Stimulated activated CD8-positive, alpha-beta memory T cell treated with anti-CD3 and anti-CD28 coated beads, Interleukin-4, amount 100 ng/mL, for 48 hours (primary cell): ENCODE measurements at places on chromosomes 4 and X.
A peak's percentile ranks its signal among the peaks of the same experiment; 100 is the strongest.

DNA sequence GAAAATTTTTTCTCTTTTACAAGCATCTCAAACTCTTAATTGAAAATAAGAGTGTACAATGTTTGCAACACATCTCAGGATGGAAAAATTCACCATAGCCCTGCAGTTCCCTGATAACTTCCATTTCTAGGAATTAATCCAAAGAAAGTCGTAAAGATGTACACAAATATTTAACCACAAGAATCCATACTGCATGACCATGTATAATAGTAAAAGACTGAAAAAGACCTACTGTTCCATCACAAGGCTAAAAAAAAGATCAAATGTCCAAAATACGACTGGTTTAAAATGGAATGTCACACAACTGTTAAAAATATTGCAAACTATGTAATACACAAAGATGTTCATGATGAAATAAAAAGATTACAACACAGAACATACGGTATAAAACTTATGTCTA is 32.1 kb downstream of the HUWE1 start:
- no peak for DNase-seq

DNA sequence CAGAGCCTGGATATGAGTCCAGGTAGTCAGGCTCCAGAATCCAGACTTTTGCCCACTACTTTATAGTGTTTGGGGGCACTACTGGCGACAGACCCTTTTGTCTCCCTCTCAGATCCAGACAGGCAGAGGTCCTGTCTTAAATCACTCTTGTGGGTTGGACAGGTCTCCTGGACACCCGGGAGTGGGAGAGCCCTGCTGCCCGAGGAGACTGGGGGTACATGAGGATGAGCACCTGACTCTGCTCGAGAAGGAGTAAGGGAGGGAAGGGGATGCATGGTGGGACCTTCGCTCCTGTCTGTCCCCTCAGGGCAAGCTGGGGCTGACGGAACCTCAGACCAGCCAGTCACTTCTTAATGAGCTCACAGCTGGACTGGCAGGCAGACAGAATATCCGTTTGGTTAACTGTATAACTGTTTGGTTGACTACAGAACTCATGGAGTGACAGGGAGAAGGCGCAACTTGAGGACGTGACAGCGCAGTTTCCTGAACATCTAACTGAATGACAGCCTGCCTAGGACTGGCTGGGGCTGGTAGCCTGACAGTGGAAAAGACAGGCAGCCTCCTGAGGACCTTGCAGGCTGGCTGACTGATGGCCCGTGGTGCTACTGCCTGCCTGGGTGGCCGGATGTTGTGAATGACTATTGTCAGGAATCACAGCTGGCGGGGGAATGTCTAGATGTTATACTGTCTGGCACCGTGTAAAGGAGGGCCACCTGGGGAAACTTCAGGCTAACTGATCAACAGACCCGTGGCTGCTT is 1.6 kb upstream of the SUV39H1 start:
- DNase-seq, result no peak

DNA sequence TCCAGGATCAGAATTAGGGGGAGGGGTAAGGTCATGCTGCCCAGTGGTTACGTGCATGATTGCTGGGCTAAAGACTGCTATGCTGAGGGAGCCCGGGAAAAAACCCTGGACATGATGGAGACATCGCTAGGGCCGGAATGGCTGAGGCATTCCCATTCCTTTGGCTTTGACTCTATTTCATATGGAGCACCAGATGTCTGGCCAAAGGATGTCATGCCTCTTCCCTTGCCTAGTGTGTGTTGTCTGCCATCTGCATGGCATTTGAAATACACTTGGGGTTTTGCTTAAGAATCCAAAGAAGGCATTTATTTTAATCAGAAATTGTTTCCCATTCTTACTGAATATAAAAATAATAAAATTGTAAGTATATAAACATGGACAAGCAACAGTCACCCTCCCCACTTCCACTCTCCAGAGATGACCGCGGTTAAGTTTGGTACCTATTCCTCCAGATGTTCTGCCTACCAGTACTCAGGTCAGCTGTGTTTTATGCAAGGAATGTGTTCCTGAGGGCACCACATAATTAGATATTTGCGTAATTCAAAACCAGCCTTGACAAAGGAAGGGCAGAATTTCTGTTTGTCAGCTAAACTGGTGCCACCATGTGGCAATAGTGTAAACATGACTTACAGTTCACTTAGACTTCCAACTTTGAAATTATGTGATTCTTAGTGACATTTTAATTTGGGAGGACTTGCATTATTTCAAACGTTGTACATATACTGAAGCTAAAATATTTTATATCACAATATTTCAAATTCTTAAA is 105.9 kb downstream of the CT47B1 start:
- DNase-seq, result no peak

DNA sequence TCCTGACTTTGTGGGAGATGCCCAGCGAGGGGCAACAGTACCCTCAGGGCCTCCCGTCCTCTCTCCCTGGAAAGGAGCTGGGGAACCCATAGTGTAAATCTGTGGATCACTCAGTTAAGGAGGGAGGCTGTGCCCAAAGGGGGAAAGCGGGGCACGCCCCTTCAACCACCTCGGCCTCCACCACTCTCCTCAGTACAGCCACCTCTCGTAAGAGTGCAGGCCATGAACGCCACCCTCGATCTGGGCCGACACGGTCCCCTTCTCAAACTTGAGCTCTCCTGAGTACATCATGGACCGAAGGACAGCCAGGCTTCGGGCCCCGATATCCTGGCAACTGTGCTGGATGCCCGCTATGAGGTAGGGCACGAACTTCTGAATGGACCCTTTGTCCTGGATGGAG is 221.8 kb upstream of the ATP6AP2 start:
- no peak for DNase-seq

DNA sequence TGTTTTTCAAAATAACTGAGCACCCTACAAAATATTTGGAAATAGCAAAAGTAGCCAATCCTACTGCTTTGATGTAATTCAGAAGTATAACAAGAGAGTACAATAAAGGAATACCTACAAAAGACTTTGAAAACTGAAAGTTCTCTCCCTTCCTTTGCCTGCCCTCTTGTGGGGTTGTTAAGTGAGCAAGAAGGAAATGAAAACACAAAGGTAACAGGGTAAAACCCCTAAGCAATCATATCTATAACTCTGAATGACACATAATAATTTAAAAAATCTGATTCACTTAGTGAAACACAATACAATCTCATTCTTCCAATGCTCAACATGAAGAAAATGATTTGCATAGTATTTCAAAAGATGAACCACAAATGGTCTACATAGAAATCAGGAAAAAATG is 98.2 kb downstream of the FRYL start:
- DNase-seq, result no peak

- no peak for DNase-seq
Measured at GRCh38 chr4:14070289-14070880, 442.9 kb upstream of the BOD1L1 start.

- no peak for DNase-seq
Measured at GRCh38 chr4:122668241-122668640, 47.4 kb upstream of the IL21 start.

GRCh38 chr4:173936861-173937260 is 346.6 kb downstream of the FBXO8 start:
- DNase-seq, result no peak

DNA sequence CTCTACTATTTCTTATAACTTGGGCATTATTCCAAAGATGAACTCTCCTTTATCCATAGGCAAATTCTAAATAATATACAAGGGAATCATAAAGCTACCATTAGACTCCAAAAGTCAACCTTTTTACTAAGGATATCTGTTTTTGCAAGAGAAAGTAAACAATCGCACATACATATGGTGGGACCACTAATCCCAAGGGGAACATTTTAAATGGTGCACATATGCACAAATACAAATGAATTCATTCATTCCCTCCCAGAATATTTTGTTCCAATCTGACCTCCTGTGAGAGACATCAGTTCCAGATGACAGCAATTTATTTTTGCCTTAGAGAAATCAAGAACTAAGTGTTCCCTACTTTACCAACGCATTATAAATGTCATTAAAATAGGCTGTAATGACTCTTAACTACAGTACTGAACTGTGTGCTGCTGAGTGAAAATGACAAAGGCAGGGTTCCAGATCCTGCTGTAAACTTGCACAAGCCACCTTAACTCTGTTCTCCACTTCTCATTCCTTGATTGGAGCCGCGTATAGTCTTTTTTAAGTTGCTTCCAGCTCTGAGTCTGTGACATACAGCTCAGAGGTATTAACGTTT is 2.0 kb downstream of the DHX15 start:
- no peak for DNase-seq

DNA sequence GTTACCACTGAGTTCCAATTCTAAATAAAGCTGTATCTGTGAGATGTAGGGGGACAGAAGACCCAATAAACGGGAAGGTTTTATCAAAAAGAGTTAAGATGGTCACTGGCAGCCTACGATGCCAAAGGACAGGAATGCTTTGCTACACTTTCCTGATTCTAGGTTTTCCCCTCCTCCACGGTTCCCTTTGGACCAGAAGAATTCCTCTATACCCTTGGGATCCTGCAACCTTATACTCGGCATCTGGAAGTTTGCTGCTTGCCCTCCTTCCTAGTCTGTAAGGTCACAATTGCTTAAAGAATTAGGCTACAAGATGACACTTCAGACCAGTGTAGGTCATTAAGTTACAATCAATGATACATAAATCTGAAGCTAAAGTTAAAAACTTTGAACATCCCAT is 64.3 kb downstream of the SCML2 start:
- no peak for DNase-seq

DNA sequence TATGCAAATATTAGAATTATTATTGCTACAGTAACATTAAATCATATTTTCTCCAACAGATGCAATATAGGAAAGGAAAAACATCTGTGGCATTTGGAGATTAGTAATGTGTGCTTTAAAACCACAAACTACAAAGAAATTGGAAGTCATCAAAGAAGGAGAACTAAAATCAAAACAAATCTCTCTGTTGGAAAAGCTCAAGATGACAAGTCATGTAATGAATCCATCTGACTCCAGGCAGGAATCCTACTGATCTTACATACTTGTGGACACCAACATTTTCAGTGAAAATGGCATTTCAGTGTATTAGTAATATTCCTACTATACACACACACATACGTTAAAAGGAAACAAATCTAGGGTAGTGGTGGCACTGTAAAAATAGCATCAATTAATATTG is 98.2 kb downstream of the SLC39A8 start:
- DNase-seq, result no peak

- no peak for DNase-seq
Measured at GRCh38 chrX:19885732-19886131, 1.7 kb downstream of the SH3KBP1 start.

DNA sequence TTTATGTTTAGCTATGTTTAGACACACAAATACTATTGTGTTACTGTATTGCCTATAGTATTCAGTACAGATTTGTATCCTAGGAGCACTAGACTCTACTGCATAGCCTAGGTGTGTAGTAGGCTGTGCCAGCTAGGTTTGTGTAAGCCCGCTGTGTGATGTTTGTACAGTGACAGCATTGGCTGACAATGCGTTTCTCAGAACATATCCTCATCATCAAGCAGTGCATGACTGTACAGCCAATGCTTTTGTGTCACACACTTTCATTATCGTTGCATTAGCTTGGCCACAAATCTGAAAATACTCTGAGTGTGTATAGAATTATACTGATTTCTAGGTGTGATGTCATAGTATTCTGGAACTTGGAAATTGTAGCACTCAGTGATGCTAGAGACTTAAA is 63.4 kb downstream of the CLDN34 start:
- no peak for DNase-seq

GRCh38 chrX:63250253-63250868 is 100.8 kb downstream of the SPIN4 start:
- DNase-seq, result peak; percentile 23

DNA sequence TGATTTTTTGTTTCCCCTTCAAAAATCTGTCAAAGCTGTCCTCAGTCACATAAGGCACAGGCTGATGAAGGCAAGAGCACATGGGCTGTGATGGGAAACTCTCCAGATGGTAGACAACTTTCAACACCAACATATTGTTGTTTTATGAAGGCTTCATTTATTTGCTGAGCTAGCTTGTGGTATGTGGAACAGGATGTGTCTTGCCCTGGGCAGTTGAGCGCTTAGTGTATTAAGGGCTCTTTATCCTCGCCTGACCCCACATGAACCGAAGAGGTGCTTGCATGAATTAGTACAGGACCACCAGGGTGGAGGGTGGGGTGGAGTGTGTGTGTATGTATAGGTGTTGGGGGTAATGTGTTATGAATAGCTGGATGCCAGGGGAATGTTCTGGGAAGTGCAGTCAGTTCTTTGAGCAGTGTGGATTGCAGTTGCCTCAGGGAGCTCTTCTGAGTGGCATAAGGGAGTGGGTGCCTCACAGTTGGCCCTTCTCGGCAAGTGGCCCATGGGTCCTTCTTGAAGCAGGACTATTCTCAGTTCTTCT is 103.1 kb downstream of the PHEX start:
- DNase-seq, result no peak

- no peak for DNase-seq
Measured at GRCh38 chr4:142509881-142510280, 336.2 kb downstream of the INPP4B start.

DNA sequence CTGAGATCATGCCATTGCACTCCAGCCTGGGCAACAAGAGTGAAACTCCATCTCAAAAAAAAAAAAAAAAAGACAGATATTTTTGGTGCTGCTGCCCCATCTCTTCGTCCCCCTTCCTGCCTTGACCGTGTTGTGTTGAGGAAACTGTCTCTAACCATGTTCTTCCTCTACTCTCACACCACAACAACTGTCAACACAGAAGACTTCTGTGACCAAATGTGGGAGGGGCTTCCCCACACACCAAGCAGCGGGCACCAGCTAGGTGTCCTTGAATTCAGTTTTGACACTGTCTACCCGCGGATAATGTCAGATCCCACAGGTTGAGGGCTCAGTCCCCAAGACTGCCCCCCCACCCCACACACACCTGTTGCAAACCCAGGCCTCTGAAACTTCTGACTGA is 104.7 kb upstream of the BCOR start:
- no peak for DNase-seq

GRCh38 chr4:79645942-79646341 is 237.9 kb upstream of the GK2 start:
- no peak for DNase-seq

- DNase-seq, result no peak
Measured at GRCh38 chr4:4267981-4268380, 20.0 kb upstream of the TMEM128 start.

DNA sequence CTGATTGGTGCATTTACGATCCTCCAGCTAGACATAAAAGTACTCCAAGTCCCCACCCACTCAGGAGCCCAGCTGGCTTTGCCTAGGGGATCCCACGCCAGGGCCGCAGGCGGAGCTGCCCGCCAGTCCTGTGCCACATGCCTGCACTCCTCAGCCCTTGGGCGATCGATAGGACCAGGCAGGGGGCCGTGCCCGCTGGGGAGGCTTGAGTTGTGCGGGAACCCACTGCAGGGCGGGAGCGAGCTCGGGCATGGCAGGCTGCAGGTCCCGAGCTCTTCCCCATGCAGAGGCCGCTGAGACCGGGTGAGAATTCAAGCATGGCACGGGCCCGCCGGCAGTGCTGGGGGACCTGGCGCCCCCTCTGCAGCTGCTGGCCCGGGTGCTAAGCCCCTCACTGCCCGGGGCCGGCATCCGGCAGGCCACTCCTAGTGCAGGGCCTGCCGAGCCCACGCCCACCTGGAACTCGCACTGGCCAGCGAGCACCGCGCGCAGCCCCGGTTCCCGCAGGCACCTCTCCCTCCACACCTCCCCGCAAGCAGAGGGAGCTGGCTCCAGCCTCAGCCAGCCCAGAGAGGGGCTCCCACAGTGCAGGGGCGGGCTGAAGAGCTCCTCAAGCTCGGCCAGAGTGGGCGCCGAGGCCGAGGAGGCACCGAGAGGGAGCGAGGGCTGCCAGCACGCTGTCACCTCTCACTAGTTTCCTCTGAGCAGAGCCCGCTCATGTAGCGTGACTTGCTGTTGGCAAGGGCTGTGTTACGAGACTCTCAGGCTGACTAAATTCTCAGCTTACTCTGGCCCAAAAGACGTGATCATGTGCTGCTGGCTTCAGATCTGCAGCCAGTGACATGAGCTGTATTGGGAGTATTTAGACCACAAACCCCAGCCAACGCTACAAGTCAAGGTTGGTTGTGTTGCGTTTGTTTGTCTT is 87.5 kb downstream of the TRAPPC11 start:
- no peak for DNase-seq
